ENCODE measurements at places on chromosomes 5 and 9.

GRCh38 chr9:93296889-93297480, 113.0 kb downstream of the WNK2 start:
- no peak for DNase-seq

DNA sequence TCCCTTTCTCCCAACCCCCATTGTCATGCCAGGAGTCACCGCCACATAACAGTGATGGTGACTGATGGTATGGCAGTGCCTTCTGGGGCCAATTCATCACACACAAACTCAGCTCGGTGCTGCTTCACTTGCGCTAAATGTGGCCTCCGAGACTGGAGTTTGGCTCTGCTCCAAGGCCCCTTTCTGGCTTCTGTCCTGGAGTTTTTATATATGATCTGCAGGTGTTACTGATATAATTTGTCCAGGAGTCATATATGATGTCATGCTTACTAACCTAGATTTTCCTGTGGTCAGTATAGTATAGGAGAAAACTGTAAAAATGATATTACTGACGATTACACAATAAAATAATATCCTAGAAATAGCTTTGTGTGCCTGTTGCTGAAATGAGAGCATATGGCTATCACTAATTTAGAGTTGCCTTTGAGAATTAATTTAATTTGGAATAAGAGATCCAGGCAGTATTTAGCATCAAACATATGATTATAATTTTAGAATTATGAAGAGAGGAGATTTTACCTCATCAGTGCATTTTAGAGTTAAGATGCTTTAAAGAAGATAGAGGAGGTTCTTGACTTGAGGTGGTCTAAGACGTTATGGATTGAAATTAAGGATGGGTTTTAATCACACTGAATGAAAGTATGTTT, 334.1 kb upstream of the CD180 start:
- peak; percentile 38 for DNase-seq

DNA sequence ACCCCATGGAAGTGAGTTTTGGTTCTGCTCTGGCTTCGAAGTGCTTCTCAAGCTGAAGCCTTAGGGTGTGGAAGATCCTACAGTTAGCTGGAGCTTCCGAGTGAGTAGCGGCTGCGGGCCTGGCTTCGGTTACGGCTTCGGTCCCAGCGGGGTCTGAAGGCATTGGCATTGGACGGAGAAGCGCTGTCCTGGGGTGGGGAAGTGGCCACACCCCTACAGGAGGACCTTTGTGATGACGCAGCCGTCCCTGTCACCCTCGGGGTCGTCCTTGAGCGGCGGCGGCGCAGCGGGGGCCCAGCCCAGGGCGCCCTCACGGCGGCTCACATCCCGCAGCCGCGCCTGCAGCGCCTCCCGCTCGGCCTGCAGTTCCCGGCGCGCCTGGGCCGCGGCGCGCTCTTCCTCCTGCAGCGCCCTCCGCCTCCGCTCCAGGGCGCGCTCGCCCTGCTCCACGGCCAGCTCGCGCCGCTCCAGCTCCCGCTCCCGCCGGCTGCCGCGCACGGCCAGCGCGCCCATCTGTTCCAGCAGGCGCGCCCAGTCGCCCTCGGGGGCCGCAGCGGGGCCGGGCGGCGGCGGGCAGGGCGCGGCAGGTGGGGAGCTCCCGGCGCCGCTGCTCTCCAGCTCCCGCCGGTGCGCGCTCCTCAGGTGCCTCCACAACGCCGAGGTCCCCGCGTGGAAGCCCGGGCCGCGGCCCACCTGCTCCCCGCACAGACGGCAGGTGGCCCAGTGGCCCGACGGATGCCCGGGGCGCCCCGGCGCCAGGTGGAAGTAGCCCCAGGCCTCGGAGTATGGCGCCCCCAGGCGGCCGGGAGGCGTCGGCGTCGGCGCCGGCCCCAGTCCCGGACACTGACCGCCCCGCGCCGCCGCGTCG, 9.9 kb downstream of the ZBED3 start:
- no peak for DNase-seq

GRCh38 chr5:58933891-58934628, 351.2 kb downstream of the RAB3C start:
- DNase-seq, result no peak

DNA sequence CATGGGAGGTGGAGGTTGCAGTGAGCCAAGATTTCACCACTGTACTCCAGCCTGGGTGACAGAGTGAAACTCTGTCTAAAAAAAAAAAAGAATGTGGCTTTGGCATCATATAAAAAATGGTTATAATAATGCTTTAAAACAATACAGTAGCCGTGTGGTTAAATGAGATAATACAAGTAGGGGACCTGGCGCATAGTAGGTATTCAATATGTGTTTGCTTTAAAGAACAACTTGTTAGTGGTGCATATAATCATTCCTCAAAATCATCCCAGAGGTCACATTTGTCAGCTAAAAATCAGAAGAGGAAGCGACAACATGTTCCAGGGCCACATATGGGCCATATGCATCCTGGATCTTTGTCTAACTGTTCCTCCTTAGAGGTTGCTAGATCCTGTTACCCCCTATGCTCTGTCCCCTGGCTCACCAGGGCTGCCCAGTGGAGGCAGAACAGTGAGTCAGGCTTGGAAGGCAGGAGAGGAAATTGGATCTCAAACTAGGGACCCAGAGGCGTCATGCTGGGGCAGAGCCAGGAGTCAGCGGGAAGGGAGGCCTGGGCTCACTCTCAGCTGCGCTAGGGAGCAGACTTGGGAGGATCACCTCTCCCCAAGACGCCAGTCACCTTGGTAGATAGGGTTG, 27.7 kb downstream of the LHX6 start:
- no peak for DNase-seq

- no peak for DNase-seq
Measured at GRCh38 chr5:157175071-157175612, 5.5 kb upstream of the ITK start.

- DNase-seq, result no peak
Measured at GRCh38 chr5:90284375-90284774, 125.2 kb downstream of the CETN3 start.

- DNase-seq, result no peak
Measured at GRCh38 chr5:95554331-95554646, 488 bp downstream of the SKIC3 start.

DNA sequence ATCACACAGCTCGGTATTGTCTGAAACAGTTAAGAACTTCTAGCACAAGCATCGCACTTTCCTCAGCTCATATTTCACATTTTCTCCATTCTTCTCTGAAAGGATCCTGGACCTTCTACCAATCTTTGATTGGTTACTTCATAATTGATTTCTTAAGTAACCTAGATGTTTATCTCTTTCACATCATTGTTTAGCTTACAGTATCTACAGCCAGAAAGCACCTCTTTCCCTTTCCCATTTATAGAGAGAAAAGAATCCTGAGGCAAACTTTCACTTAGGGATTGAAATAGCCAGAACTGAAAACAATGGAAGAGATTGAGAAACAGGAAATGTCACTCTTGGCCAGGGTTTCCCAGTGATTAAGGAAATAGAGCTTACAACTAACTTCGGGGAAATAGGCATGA, 2.5 kb downstream of the IL33 start:
- DNase-seq, result no peak

DNA sequence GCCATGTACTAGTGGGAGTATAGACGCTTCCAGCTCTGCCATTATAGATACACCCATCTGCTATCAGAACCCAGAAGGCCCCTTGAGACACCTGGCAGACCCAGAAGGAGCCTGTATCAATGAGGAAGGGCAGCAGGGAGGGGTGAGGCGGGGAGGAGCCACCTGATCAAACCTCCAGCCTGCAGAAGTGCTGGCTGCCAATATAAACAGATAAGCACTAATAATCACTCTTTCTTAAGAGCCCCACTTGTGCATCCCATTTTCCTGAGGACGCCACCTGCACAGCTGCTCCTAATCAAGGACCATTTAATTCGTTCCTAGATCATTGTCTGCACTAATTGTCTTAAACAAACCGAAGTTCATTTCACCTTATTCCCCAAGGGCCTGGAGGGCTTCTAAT, 75.0 kb upstream of the NEK6 start:
- DNase-seq, result no peak

GRCh38 chr5:2697446-2698200, 53.9 kb downstream of the IRX2 start:
- DNase-seq, result no peak

DNA sequence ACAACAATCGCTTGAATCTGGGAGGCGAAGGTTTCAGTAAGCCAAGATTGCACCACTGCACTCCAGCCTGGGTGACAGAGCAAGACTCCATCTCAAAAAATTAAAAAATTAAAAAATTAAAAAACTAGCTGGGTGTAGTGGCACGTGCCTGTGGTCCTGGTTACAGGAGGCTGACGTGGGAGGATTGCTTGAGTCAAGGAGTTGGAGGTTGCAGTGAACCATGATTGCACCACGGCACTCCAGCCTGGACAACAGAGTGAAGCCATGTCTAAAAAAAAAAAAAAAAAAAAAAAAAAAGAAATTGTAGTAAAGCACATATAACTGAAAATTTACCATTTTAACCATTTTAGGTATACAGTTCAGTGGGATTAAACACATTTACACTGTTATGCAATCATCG, 13.1 kb upstream of the CCIN start:
- no peak for DNase-seq

GRCh38 chr5:125491986-125492492, 745.6 kb upstream of the ZNF608 start:
- peak; percentile 60 for DNase-seq

DNA sequence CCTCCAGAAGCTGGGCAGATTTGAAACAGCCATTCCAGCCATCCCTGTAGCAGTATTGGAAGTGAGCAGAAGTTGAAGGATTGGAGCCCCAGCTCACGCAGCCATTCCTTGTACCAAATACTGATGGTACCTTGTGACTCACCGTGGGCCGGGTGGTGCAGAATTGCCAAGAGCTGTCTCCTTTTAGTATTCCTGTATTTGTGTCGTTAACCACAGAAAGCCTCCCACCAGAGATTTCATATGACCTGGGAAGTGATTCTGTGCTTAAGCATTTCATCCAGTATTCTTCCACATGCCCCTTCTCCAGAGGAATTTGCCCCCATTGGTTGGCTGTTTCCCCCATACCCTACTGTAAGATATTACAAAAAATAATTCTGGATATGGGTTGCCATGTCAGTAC, 17.7 kb upstream of the TLX3 start:
- DNase-seq, result no peak

GRCh38 chr9:124228516-124228915, 29.2 kb upstream of the NEK6 start:
- DNase-seq, result no peak

DNA sequence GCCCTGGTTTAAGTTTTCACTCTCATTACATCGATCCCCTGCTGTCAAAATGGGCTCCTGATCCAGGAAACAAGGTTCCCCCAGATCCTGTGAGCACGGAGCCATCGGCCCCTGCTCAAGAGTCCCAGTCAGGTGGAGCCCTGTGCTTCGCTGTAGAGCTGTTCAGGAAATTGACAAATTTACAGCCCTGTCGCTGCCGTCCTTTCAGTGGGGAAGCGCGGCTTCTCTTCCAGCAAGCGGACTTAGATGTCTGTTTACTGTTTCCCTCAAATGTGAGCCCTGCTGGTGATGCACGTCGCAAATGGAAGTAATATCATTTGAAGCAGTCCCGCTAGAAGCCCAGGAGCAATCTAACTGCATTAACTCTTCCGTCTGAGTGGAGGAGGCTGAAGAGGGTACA, 760.9 kb upstream of the WWC1 start:
- peak; percentile 91 for DNase-seq

- DNase-seq, result peak; percentile 54
Measured at GRCh38 chr5:132257131-132258101, at the start of gene PDLIM4. Gene PDLIM4, plus strand, starts transcription at chr5:132257696. Its CDS starts 39 bp downstream, at chr5:132257735.

DNA sequence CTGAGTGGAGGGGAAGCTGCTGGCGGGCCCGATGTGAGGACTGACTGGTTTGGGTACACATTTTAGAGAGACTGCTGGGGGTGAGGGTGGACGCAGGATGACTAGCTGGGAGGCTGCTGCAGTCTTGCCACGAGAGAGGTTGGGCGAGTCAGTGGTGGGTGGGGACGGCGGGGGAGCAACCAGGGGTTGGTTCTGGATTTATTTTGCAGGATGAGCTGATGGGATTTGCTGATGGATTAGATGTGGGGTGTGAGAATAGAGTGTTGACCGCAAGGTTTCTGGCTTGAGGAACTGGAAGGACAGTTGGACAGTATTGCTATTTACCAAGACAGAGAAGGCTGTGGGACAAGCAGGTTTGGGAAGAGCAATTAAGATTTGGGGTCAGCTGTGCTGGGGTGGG, 5.8 kb upstream of the NDST1 start:
- DNase-seq, result no peak

Data from SK-N-DZ (cell line).